Breast epithelium (tissue), 4 donors: ENCODE measurements at places on chromosomes 7 and 10. TPM values are rescaled to one million over a fixed set of nuclear protein-coding genes. Genes with fewer than 3 reads are reported as not detected.

The PCDH15 gene
- total RNA-seq = not detected

The HOXA2 gene
- total RNA-seq = 5.4 TPM

The CAMK2B gene
- 2.0 TPM for total RNA-seq

- no peak for DNase-seq
Measured at GRCh38 chr7:24786306-24786705, 29.0 kb upstream of the GSDME start.

- DNase-seq = no peak
Measured at GRCh38 chr10:62306663-62307062, 38.0 kb upstream of the RTKN2 start.

- no peak for DNase-seq
Measured at GRCh38 chr7:64830926-64831325, 36.7 kb downstream of the ZNF138 start.

DNA sequence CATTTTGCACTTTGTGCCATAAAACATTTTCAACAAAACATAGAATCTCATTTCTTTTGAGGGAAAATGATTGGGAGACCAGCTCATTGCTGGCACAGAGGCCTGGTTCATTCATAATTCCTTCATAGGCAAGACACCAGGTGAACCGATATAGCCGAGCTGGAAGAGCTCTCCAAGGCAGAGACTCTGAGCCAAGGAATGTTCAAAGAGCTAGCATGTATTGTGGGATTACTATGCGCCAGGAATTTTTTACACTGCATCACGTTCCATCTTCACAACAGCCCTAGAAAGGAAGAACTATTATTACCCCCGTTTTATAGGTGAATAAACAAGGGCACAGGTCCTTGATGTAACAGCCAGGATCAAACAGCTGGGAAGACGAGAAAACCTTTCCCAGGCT, 2.1 kb upstream of the IL6 start:
- DNase-seq = no peak
